Stimulated activated naive B cell treated with anti-CD40 and anti-IgM and Interleukin-4, amounts not matched to agents 10 μg/mL and 1 μg/mL and 100 μg/mL, for 72 hours (primary cell): ENCODE measurements at places on chromosomes 4 and X.

GRCh38 chr4:147370473-147370872, 110.4 kb upstream of the EDNRA start:
- DNase-seq, result no peak

DNA sequence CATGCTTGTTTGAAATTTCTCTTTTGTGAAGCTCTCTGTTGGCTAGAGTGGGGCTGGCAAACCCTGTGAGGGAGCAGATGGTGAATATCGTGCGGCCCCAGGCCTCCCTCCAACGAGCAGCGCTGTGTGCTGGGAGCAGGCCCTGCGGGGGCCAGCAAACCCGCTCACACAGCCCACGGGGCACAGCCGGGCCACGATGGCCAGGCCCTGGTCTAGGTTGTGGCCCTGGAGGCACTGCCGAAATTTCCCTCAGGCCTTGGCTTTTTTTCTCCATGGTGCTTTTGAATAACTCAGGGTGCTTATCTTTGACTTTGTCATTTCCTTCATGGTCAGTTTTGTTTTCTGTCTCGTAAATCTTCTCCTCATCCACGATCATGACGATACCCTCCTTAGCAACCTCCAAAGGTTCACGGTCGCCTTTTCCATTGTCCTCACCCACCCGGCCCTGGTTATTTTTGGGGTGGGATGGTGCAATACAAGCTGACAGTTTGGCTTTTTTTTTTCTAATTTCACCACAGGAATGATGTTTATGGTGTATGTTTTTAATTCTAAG, 20.7 kb downstream of the PCGF3 start:
- no peak for DNase-seq

- DNase-seq, result no peak
Measured at GRCh38 chrX:115030625-115031024, 13.2 kb upstream of the IL13RA2 start.

DNA sequence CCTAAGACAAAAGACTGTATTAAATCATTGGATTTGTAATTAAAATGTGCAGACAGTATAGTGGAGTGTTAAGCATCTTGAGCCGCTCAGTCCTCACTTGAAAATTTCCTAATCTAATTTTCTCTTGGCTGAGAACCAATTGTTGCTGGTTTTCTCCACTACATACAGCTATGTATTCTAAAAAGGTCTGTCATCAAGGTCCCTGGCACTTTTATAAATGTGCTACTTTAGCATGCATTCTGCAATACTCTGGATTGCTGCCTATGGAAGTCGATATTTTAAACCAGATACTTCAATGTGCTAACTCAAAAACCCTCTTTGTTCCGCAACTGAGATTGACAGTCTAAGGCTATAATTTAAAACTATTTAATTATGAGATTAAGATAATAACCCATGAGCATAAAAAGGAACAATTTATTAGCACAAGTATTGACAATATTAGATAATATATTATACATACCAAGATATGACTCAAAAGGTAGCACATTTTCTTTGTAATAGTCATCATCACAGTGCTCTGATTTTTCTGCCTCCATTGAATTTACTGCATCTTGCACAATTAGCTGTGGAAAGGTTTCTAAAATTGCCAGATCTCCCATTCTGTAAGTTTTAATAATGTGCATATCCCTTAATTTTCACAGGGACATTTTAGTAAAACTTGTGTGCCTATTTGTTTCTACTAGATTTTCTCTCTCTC, 815.1 kb downstream of the ADGRL3 start:
- no peak for DNase-seq

- DNase-seq, result no peak
Measured at GRCh38 chr4:140903522-140904475, 147.6 kb upstream of the TBC1D9 start.

- DNase-seq, result no peak
Measured at GRCh38 chr4:67587156-67587555, 28.6 kb downstream of the STAP1 start.

DNA sequence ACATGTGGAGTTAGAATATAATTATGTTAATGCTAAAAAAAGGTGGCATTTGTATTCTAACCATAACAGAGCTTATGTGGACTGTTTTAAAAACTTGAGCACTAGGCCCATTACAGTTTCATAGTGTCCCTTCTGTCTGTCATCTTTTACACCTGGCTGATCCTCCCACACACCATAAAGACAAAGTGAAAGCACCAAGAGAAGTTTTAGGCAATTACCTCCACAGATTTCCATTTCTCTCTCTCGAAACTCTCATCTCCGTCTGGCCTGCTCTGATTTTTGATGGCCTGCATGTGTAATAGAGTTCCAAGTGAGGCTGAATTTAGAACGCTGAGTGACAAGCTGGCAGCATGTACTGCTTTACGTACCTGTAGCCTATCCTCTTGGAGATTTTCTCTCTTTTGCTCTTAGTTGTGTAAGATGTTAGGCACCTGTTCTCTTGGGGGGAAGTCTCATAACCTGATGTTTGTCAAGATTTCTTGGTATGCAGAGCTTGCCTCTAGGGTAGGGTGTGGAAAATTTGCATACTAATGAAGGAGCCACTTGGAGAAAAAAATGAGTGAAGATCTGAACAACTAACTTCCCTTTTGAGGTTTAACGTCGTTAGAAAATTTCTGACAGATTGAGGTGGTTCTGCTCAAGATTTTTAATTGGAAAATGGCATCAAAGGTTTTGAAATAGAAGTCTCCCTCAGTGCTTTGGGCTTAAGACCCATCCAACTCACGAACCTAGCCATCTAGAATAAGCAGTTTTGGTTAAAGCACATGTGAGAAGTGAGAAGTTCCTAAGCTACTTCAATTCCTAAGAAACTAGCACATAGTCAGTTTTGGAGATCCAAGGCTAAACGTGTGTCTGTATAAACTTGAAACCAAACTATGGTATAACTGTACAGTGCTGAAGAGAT, 57.6 kb upstream of the RAP1GDS1 start:
- peak; percentile 55 for DNase-seq

- no peak for DNase-seq
Measured at GRCh38 chr4:105092356-105092755, 54.3 kb upstream of the TET2 start.

DNA sequence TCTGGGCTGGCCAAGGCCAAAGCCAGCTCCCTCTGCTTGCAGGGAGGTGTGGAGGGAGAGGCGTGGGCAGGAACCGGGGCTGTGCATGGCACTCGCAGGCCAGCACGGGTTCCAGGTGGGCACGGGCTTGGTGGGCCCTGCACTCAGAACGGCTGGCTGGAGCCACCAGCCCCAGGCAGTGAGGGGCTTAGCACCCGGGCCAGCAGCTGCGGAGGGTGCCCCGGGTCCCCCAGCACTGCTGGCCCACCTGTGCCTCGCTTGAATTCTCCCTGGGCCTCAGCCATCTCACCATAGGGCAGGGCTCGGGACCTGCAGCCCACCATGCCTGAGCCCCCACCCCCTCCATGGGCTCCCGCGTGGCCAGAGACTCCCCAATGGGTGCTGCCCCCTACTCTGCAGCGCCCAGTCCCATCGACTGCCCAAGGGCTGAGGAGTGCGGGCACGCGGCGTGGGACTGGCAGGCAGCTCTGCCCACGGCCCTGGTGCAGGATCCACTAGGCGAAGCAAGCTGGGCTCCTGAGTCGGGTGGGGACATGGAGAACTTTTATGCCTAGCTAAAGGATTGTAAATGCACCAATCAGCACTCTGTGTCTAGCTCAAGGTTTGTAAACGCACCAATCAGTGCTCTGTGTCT, 193.9 kb downstream of the LARP7 start:
- DNase-seq, result no peak
